Vein endothelial cell (primary cell): ENCODE measurements at places on chromosomes 1 and 21. TPM values are rescaled to one million over a fixed set of nuclear protein-coding genes. Genes with fewer than 3 reads are reported as not detected.

CAPN8 gene
- not detected in 2 replicates for total RNA-seq

EDN2 gene
- total RNA-seq: not detected in 2 replicates

ZNF648 gene
- total RNA-seq: not detected in 2 replicates

ADGRB2 gene
- 0.19 and 0.65 TPM in 2 replicates for total RNA-seq

C8B gene
- total RNA-seq: not detected in 2 replicates

GUCA2A gene
- not detected in 2 replicates for total RNA-seq

DPYD gene
- total RNA-seq: 28.1 and 30.7 TPM in 2 replicates

RNF207 gene
- 8.9 and 56.8 TPM in 2 replicates for total RNA-seq

KPRP gene
- total RNA-seq: not detected in 2 replicates

PROK1 gene
- not detected in 2 replicates for total RNA-seq

CLEC20A gene
- total RNA-seq: not detected in 2 replicates

PALMD gene
- 137 and 182 TPM in 2 replicates for total RNA-seq

VHLL gene
- 0.33 TPM in 1 of 2 replicates, not detected in the other for total RNA-seq

NUP210L gene
- under 0.01 and 0.10 TPM in 2 replicates for total RNA-seq

WLS gene
- 101 and 120 TPM in 2 replicates for total RNA-seq

UBXN10 gene
- under 0.01 TPM in 1 of 2 replicates, not detected in the other for total RNA-seq

FAM72C gene
- 0.33 and 1.9 TPM in 2 replicates for total RNA-seq

KCNK1 gene
- total RNA-seq: 0.10 TPM in 1 of 2 replicates, not detected in the other

GIPC2 gene
- 12.4 and 14.7 TPM in 2 replicates for total RNA-seq

FAM151A gene
- not detected in 2 replicates for total RNA-seq

GNAT2 gene
- total RNA-seq: not detected in 2 replicates

MIXL1 gene
- 0.10 TPM in 1 of 2 replicates, not detected in the other for total RNA-seq

ASCL5 gene
- total RNA-seq: not detected in 2 replicates

FBXO2 gene
- 1.3 and 2.3 TPM in 2 replicates for total RNA-seq

ACTL8 gene
- not detected in 2 replicates for total RNA-seq

SIK1 gene
- 2.0 and 15.7 TPM in 2 replicates for total RNA-seq

ZBTB8A gene
- total RNA-seq: 8.6 and 9.1 TPM in 2 replicates

WDTC1 gene
- total RNA-seq: 22.4 and 30.4 TPM in 2 replicates

DRAM2 gene
- 44.8 and 45.4 TPM in 2 replicates for total RNA-seq

SLC44A5 gene
- total RNA-seq: 6.7 and 19.9 TPM in 2 replicates

C1orf94 gene
- total RNA-seq: not detected in 2 replicates

LCE1A gene
- not detected in 2 replicates for total RNA-seq

ABCA4 gene
- total RNA-seq: 5.2 and 22.9 TPM in 2 replicates

RBM15 gene
- total RNA-seq: 44.7 and 45.4 TPM in 2 replicates

DNALI1 gene
- 1.5 and 2.3 TPM in 2 replicates for total RNA-seq

LDLRAD1 gene
- not detected in 2 replicates for total RNA-seq
